T-helper 1 cell treated with Interleukin-12 subunit alpha and Interleukin-12 subunit beta and Interleukin-4 antibody, amounts not matched to agents 30 ng/mL and 1 ng/mL, for 36 hours (primary cell): ENCODE measurements at places on chromosomes 7 and 10. TPM values are rescaled to one million over a fixed set of nuclear protein-coding genes. Genes with fewer than 3 reads are reported as not detected.

Gene RSPH10B
- total RNA-seq = 0.44 TPM in 1 of 2 replicates, not detected in the other

Gene CDK13
- 55.1 and 60.0 TPM in 2 replicates for total RNA-seq

Gene NODAL
- total RNA-seq = not detected in 2 replicates

Gene C7orf57
- total RNA-seq = 0.10 TPM in 1 of 2 replicates, not detected in the other

Gene ABLIM1
- total RNA-seq = 68.3 and 78.1 TPM in 2 replicates

Gene GIMAP2
- 95.5 and 101 TPM in 2 replicates for total RNA-seq

Gene SPDYE8
- not detected in 2 replicates for total RNA-seq

Gene HYAL4
- total RNA-seq = 0.51 TPM in 1 of 2 replicates, not detected in the other

Gene RPEL1
- not detected in 2 replicates for total RNA-seq

Gene ZNF736
- 22.4 and 23.2 TPM in 2 replicates for total RNA-seq

Gene KIAA1549
- total RNA-seq = 0.32 and 0.42 TPM in 2 replicates

Gene TLX1
- total RNA-seq = not detected in 2 replicates

Gene GIMAP6
- 167 and 170 TPM in 2 replicates for total RNA-seq

Gene HOGA1
- total RNA-seq = not detected in 2 replicates

Gene MUC12
- not detected in 2 replicates for total RNA-seq

Gene PDE1C
- not detected in 2 replicates for total RNA-seq

Gene KLLN
- total RNA-seq = 1.0 and 1.1 TPM in 2 replicates

Gene PTPN20
- 0.20 and 0.41 TPM in 2 replicates for total RNA-seq

Gene PTF1A
- not detected in 2 replicates for total RNA-seq

Gene TWIST1
- total RNA-seq = 4.5 and 6.7 TPM in 2 replicates

Gene GPAM
- 7.5 TPM in 2 replicates for total RNA-seq

Gene TUBAL3
- not detected in 2 replicates for total RNA-seq

Gene MYOZ1
- not detected in 2 replicates for total RNA-seq

Gene C10orf62
- total RNA-seq = not detected in 2 replicates

Gene CYP3A7
- not detected in 2 replicates for total RNA-seq

Gene CYP2C8
- 0.22 TPM in 1 of 2 replicates, not detected in the other for total RNA-seq

Gene SAP25
- 20.9 and 23.8 TPM in 2 replicates for total RNA-seq

Gene ZNF25
- total RNA-seq = 6.2 and 7.5 TPM in 2 replicates

Gene GNAT3
- not detected in 2 replicates for total RNA-seq

Gene SAMD9L
- total RNA-seq = 162 and 163 TPM in 2 replicates

Gene COL28A1
- total RNA-seq = not detected in 2 replicates

Gene UNCX
- total RNA-seq = not detected in 2 replicates

Gene ABCB1
- total RNA-seq = 2.5 and 3.9 TPM in 2 replicates

Gene PGAM2
- total RNA-seq = 0.34 and 0.66 TPM in 2 replicates

Gene ZFAND4
- total RNA-seq = 25.4 and 29.5 TPM in 2 replicates

Gene IFIT1B
- not detected in 2 replicates for total RNA-seq

Gene IL6
- 1.2 and 1.7 TPM in 2 replicates for total RNA-seq

Gene KAZALD1
- 0.34 and 0.47 TPM in 2 replicates for total RNA-seq

Gene MSRB2
- 12.0 and 13.5 TPM in 2 replicates for total RNA-seq

Gene CFAP43
- not detected in 2 replicates for total RNA-seq

Gene MDFIC
- total RNA-seq = 75.2 and 81.9 TPM in 2 replicates

Gene ACBD7
- total RNA-seq = 1.5 and 1.6 TPM in 2 replicates

Gene GBX1
- not detected in 2 replicates for total RNA-seq
